ENCODE measurements at places on chromosomes 6 and 20. TPM values are rescaled to one million over a fixed set of nuclear protein-coding genes. Genes with fewer than 3 reads are reported as not detected.

The TMEM30A gene
- 63.9 TPM for total RNA-seq

The GSTA3 gene
- total RNA-seq = not detected

The PLEKHG1 gene
- 4.1 TPM for total RNA-seq

DNA sequence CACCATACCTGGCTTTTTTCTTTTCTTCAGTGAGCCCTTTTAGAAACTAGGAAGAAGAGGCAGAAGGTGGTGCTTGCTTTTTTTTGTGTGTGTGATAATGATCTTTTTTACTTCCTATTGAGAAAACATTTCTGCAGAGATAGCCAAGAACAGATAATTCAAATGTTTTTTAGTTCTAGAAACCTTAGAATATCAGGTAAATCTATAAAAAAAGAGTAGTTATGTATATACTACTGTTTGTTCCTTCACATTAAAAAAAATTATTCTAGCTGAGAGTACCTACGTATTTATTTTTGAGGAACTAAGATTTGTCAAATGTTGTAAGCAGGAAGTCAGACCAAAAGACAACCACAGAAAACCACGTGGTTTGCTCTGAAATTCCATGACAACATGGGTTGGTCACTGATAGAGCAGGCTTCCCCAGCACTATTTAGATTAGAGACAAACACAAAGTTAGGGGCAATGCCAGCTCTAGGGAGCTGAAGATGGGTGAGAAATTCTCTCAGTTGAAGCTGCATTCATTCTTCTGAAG, 12.8 kb downstream of the STK4 start:
- DNase-seq = no peak

DNA sequence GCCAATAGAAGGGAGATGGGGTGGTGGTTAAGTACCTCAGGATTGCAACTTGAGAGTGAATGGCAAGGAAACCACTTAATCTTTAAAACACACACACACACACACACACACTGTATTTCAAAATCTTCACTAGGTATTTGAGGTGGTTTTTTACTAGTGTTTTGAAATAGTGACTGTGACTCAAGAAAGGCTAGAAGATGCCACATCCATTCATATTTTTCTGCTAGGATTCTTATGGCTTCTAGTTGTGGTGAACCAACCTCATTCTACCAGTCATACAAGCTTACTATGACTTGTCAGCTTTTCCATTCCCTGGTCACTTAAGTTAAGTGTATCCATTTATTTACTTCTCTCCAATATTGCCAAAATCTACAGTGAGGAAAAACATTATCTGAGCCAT, 519.4 kb upstream of the JAG1 start:
- no peak for DNase-seq

- DNase-seq = no peak
These were observed 24.4 kb downstream of the SLC17A9 start for GRCh38 chr20:62976886-62977285.

GRCh38 chr6:11263291-11263775, 30.9 kb upstream of the NEDD9 start:
- DNase-seq = peak; percentile 85

DNA sequence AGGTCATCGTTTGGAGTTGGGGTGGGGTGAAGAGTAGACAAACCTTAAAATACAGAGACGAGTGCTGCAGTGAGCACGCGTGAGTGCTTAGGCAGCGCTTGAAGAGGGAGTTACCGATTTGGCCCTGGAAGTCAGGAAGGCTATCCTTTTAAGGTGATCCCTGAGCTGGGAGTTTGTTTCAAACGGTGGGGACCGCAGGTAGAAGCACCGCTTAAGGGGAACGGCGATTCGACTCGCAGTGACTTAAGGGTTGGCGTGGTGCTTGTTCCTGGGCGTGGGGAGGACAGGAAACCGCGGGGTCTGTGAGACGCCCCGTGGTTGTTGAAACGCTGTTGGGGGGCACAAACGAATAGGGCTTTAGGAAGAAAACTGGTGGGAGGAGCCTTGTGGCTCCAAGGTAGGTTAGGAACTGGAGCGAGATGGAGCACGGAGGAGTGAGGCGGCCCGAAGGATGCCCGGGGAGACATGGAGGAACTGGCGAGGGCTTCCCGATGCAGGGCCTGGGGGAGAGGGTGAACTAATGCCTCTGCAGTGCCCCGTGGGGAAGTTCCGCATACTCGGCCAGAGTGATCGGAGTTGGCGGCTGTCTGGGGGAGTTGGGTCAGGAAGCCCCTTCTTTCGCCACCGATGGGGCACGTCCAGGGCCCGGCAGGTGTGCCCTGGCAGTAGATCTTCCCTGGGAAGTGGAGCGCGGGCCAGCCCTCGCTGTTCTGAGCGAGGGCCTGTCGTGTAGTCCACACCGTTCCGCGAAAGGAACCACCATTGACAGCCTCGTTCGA, 1.3 kb upstream of the CDYL start:
- no peak for DNase-seq

Data from A673 (cell line).